ENCODE measurements at places on chromosomes 3 and 15.

- peak; percentile 78 for DNase-seq
Measured at GRCh38 chr3:67113802-67114407, 115.8 kb downstream of the KBTBD8 start.

DNA sequence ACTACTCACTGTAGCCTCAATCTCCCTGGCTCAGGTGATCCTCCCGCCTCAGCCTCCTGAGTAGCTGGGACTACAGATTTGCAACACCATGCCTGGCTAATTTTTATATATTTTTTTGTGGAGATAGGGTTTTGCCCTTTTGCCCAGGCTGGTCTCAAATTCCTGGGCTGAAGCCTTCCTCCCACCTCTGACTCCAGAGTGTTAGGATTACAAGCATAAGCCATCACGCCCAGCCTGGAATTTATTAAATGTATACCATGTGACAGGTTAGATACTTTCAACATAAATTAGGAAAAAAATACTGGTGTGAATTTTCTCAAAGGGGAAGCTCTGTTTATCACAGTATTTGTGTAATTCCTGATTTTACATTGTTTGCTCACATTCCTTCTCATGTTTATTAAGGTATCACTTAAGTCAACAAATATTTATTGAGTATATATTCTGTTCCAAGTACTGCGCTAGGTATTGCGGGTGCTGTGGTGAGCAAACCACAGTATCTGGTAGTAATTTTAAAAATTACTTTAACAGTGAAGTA, 24.8 kb downstream of the PPP4R2 start:
- DNase-seq: no peak

- no peak for DNase-seq
Measured at GRCh38 chr3:129228891-129229585, 20.4 kb upstream of the COPG1 start.

DNA sequence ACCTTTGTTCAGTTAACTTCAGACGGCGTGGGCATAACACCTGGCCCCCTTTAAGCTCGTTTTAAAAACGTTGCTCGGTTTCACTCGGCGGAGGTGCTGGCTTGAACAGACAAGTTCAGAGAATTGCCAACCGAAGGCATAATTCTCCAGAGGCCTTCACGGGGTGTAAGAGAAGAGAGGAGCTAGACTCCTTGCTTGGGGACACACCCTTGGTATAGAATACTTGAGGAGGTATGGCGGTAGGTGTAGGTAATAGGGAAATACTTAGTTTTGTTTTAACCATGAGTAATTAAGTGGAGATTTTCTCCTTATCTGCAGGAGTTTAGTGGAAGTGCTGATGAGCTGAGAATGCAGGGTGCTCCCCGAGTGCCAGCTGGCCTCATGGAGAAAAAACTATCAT, 921 bp downstream of the FBXL2 start:
- no peak for DNase-seq

DNA sequence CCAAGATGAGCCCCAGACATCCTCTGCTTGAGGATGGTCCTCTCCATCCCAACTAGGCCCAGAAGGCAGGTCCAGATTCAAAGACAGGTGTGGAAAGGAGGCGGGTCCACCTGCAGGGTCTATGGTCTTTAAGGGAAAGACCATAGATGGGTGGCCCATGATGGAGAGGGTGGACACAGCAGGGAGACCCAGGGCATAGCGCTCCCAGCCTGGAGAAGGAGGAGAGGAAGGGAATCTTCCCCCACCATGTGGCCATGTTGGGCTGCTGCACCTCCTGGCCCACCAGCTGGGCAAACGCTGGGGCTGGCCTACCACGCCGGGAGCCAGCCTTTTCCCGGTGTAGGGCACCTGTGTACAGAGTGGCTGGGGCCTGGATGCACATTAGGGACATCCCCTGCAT, 265.2 kb upstream of the TLE3 start:
- DNase-seq: peak; percentile 59

- DNase-seq: no peak
Measured at GRCh38 chr3:152043620-152044019, 170.2 kb downstream of the SUCNR1 start.

- peak; percentile 4 for DNase-seq
Measured at GRCh38 chr3:27507515-27508266, 23.5 kb upstream of the SLC4A7 start.

DNA sequence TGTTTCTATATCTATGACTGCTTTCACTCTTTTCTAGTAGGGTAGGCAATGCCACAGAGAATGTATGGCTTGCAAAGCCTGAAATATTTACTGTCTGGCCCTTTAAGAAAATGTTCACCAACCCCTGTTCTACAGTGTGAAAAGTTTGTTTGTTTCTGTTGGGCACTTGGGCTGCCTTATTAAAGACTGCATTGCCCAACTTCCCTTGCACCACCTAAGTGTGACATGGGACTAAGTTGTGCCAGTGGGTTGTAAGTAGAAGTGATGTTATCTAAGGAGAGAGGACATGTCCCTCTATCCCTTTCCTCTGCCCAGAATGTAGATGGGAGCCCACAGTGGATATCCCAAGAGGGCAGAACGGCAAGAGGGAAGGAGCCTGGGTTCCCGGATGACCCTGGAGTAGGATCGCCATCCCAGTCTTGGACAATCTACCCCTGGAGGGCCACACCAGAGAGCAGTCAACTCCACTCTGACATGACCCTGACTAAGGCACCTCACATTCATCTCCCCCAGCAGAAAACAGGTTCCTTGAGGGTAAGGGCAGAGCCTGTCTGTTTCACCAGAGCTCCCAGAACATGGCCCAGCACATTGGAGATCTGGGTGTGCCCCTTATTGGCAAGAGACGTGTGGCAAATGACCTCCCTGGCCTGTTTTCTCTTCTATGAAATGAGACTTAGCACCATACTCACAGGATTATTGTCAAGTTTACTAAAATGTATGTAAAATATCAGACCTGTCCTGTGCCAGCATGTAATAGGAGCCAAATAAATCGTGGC, 138.8 kb downstream of the SMAD6 start:
- no peak for DNase-seq

DNA sequence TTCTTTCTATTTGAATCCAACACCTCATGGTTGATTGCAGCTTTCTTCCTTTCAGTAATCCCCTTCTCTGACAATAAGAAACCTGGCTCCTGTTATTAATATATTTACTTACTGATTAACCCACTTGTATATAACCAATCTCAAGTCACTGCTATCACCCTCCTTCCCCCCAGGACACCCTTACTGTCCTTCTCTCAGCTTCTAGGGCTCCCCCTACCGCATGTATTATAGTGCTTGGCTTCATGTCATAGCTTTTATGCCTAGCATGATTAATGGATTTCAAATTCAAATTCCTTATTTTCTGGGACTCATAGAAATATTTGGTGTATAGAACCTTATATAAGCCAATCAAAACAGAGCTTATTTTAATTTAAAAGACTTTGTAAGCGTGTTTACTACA, 75.7 kb upstream of the BNIP2 start:
- no peak for DNase-seq

GRCh38 chr3:71011565-71012287, 571.8 kb downstream of the FOXP1 start:
- DNase-seq: no peak

GRCh38 chr15:96046620-96047240, 283.8 kb upstream of the NR2F2 start:
- DNase-seq: no peak

DNA sequence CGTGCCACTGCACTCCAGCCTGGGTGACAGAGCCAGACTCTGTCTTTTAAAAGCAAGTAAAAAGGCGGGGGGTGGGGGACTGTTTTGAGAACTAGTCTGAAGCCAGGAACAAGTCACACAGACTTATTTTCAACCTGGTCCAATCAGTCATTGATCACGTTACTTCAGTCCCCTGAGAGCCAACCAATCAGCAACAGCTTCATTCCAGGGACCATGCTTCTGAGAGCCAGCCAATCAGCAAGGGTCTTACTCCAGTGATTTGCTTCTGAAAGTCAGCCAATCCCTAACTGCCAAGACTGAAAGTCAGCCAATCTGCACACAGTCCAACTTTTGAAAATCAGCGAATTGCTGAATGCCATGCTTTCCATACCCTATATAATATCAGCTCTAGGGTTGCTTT, 48.6 kb upstream of the C15orf39 start:
- DNase-seq: peak; percentile 57

- no peak for DNase-seq
Measured at GRCh38 chr3:108085810-108086350, 5.0 kb downstream of the CD47 start.

DNA sequence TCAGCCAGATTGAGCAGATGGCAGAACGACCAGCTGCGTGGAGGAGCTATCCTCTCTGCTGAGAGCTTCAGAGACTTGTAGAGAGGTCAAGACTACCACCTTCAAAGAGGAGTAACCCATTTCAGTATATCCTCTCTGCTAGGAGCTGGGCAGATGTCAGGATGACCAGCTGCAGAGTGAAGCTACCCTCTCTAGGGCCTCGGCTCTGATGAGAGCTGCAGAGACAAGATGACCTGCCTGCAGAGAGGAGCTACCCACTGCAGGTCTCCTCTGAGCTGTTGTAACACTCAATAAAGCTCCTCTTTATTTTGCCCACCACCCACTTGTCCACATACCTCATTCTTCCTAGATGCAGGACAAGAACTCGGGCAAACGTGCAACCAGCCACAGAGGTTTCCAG, 1522.7 kb downstream of the OTOL1 start:
- no peak for DNase-seq

GRCh38 chr3:42088803-42089530, 2.2 kb upstream of the TRAK1 start:
- peak; percentile 14 for DNase-seq

DNA sequence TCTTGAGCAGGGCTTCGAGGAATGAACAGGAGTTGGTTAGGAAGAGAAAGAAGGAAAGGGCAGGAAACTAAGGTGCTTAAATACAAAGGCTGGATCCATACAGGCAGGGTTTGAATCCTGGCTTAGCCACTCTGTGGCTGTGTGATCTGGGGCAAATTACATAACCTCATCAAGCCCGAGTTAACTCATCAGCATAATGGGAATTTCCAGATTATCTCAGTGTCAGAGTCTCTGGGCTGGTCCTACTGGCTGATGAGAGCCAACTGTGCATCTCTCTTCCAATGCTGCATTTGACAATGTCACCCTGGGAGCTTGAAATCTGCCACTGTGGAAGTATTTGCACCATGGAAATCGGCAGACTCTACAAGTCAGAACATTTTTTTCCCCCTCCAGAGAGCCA, 83.8 kb upstream of the SLC6A6 start:
- DNase-seq: no peak

DNA sequence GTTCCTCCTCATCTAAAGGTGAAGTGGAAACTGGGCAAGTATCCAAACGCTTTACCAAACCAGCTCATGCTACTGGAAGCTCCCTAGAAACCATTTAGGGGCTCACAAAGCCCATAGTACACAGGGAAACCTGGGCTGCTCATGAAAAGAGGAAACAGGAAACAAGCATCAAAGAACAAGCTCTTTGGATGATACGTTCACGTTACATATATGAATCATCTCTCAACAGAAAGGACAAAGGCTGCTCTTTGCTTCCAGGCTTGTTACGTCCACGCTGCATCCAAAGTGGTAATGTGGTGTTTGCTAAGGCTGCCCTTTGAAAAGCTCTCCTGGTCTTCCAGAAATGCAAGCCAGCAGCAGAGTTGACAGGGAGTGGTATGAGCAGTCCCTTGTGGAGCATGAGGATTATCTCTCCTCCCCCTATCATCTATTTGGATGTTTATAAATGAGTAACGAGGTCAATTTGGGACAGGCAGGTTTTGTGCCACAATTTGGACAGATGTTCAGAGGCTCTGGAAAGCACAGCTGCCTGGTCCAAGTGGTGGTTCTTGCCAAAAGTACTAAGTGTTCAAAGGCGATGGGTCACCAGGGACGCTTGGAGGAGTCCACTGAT, 98.0 kb upstream of the RORA start:
- DNase-seq: no peak

- DNase-seq: no peak
Measured at GRCh38 chr3:46438831-46439230, 25.9 kb downstream of the LTF start.

DNA sequence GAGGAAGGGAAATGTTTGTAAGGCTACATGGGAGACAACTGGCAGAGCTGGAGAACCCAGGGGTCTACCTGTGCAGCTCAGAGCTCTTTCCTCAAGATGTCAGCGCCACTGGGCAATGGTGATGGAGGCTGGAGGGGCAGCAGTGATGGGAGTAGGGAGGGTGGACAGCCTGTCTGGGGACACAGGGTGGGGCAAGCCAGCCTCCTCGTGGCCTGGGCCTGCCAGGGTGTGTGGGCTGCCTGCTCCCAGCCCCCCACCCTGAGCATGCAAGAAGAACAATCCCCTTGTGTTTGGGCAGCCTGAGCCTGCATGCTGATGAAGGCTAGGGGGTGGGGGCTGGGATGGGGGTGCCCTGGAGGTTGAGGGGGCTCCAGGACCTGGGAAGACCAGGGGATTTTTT, 1.2 kb downstream of the PCBP4 start:
- no peak for DNase-seq

GRCh38 chr15:86167841-86168240, 88.2 kb downstream of the AGBL1 start:
- no peak for DNase-seq

Data from RPMI8226 (cell line).